ENCODE measurements at places on chromosomes 16 and 17.

- no peak for DNase-seq
Measured at GRCh38 chr17:37671824-37672547, 28.7 kb upstream of the DDX52 start.

DNA sequence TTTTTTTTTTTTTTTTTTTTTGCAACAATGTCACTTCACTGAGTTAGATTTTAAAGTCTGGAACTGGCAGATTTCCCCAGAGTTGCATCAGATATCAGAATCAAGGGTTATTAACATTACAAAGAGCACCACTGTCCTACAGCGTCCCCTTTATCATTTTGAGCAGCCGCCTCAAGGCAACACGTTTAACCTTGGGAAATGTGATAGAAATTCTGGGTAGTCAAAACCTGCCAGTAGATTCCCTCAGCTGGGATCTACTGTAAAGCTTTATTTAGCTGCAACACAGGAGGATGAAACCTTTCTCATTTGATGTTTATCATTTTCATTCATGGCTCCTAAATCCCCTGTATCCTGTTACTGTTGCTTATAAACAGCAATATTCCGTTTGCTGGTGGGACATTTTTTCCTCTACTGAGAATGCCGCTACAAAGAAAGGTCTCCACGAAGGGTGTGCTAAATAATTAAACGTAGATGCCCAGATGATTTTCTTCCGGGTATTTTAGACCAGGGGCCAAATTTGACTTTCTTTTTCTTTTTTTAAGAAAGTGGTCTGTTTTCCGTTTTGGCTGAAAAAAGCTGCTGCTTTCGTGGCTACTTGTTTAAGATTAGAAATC is 436.1 kb upstream of the GOT2 start:
- no peak for DNase-seq

DNA sequence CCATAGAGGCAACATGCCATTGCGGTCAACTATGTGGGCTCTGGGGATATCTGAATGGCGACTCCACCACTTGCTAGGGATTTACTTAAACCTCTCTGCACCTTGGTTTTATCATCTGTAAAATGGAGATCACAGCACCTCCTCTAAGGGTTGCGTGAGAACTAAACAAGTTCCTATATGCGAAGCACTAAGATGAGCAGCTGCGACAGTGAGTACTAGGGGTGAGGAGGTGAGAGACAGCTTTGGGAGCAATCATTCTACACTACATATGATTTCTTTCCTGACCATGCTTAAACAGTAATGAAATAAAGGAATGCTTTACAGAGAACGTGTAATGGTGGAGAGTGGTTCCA is 61.4 kb downstream of the CREBBP start:
- no peak for DNase-seq

GRCh38 chr17:48102798-48103715 is 1.8 kb upstream of the CBX1 start:
- peak; percentile 52 for DNase-seq

GRCh38 chr16:31453255-31454204 is 5.8 kb upstream of the ARMC5 start:
- DNase-seq = peak; percentile 98

DNA sequence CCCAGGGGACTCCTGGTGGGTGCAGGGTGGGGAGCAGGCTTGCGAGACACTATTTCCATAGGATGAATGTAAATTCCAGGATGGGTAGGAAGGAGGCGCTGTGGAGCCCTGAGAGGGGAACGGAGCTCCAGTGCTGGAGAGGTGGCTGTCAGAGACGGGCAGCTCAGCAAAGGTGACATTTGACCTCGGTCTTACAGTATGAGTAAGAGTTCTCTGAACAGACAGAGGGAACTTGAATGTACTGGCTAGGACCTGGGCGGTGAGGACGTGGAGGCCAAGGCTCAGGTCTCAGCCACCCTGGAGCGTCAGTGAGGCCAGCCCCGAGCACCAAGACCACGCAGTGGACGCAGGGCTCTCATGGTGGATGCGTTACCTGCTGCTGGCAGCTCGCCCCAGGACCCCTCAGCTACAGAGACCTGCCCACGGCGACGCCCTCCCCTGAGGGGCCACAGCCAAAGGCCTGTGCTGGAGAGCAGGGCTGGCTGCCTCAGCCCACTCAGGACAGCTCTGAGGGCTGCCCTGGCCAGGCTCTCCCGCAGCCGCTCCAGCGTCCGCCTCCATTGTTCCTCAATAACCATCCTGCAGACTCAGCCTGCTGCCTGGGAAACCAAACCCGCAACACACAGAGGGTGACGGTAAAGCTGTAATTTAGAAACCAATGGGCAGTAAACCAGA is 65.9 kb upstream of the TNRC6C start:
- peak; percentile 14 for DNase-seq

GRCh38 chr16:56202036-56202435 is 10.7 kb downstream of the GNAO1 start:
- DNase-seq = no peak

All from inflammatory macrophage treated with lipopolysaccharide for 4 hours (primary cell).